ENCODE measurements at places on chromosomes 4 and X. TPM values are rescaled to one million over a fixed set of nuclear protein-coding genes. Genes with fewer than 3 reads are reported as not detected.

GAGE1 gene
- not detected for polyA plus RNA-seq

PLXNB3 gene
- polyA plus RNA-seq = 2.4 TPM

GRK4 gene
- polyA plus RNA-seq = 7.4 TPM

ADGRG4 gene
- not detected for polyA plus RNA-seq

ZAR1 gene
- polyA plus RNA-seq = not detected

TMSB15A gene
- polyA plus RNA-seq = 73.8 TPM

PAGE2 gene
- polyA plus RNA-seq = not detected

HMX1 gene
- not detected for polyA plus RNA-seq

DNA sequence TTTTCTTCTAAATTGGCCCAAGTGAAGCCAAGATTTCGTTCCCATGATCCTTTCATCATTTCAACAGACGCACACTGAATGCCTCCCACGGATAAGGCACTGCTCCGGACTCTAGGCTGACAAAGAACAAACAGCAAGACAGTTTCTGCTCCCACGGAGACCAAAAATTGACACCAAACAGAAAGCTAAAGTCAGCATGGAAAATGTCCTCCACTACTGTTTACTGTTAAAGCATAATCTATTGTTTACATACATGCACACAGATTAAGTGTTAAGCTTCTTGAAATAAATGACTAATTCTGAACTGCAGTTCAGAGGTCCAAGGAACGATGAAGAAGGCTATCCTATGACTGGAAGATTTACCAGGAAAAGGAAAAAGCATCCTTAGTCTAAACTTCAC lies 199.6 kb downstream of the AASDH start:
- DNase-seq = no peak

DNA sequence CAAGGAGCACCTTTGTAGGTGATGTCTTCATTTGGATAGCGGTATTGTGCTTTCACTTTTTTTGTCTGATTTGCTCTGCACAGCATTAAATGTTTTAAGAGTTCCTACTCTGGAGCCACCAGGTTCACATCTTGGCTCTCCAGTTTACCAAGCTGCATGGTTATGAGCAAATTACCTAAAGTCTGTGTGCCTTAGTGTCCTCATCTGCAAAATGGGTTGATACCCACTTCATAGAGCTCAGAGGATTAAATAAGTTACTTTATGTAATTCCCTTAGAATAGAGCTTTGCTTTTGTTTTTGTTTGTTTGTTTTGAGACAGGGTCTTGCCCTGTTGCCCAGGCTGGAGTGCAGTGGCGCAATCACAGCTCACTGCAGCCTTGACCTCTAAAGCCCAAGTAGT lies 58.2 kb downstream of the UBE2K start:
- DNase-seq = no peak

- no peak for DNase-seq
Observed at GRCh38 chrX:135112096-135112729, 8.1 kb downstream of the ETDB start.

- DNase-seq = no peak
Observed at GRCh38 chrX:136209016-136209738, 42.0 kb downstream of the MAP7D3 start.

DNA sequence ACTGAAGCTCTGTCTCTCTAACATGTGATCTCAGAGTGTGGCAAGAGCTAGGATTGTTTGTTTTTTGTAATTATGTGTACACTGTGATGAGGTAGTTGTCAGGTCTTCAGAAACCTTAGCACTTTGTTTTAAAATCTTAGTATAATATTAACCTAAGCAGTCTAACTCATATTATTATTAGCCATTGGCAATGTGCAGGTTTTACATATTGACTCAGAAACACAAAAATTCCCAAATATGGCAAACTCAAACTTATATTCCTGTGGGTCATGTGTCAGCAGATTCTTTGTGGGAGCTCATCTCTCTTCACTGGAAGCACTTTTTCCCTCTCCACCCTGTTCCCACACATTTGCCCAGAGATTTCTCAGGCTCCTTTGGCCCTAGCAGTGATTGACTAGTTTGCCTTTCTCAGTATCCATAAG lies 8.2 kb upstream of the PWWP3B start:
- no peak for DNase-seq

- no peak for DNase-seq
Observed at GRCh38 chr4:54152846-54153600, 53.1 kb downstream of the GSX2 start.

- DNase-seq = no peak
Observed at GRCh38 chrX:19791562-19791961, 95.8 kb downstream of the SH3KBP1 start.

- DNase-seq = no peak
Observed at GRCh38 chr4:99918656-99919055, 24.4 kb upstream of the LAMTOR3 start.

- DNase-seq = no peak
Observed at GRCh38 chr4:56971383-56971782, 6.0 kb downstream of the NOA1 start.

DNA sequence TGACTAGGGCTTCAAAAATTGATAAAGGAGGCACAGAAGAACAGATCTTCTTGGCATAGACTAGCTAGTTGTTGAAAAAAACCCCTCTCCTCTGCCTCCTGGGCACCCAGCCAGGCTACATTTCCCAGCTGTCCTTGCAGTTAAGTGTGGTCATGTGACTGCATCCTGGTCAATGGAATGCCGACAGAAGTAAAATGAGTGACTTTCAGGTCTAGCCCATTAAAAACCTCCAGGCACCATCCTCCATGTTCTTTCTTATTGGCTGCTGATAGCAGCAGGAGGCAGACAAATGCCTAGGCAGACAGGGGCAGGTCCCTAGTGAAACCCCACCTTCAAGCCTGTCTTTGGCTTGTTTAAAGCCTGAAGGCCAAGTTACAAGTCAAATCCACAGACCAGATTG lies 35.3 kb downstream of the ATXN3L start:
- DNase-seq = no peak

DNA sequence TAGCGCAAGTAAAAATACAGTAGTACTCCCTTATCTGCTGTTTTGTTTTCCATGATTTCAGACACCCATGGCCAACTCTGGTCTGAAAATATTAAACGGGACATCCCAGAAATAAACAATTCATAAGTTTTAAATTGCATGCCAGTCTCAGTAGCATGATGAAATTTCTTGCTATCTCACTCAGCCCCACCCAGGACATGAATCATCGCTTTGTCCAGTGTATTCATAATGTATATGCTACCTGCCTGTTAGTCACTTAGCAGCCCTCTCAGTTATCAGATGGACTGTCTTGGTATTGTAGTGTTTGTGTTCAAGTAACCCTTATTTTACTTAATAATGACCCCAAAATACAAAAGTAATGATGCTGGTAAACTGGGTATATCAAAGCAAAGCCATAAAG lies 158.2 kb upstream of the DDIT4L start:
- no peak for DNase-seq

GRCh38 chr4:34091451-34091850 lies 2152.9 kb downstream of the ARAP2 start:
- no peak for DNase-seq

DNA sequence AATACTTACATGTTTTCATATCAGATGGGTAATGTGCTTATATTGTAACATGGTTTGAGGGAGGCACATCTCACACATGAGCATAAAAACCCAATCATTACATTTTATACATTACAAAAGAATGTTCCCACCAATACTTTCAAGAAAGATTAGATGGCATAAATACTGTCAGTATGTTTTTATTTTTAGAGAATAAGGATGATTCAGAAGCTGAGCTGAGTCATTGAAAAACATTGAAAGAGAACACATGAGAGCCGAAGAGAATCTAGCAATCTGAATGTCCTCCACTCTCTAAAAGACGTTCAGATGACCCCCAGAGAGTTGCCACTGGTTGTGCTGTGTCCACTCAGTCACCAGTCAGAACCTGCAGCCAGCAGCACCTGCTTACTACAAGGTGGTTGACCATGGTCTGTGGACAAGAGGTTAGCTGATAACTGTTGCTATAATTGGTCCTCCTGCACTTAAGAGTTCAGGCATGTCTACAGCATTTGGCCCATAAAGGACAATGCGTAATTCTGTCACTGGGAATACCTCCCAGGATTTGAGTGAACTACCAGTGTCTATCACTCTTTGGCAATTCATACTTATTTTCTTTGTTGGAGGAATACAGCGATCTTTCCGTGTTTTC lies 382.2 kb upstream of the IGFBP7 start:
- no peak for DNase-seq

GRCh38 chr4:115279330-115279729 lies 165.9 kb upstream of the NDST4 start:
- no peak for DNase-seq

- DNase-seq = no peak
Observed at GRCh38 chr4:181520790-181521189, 722.4 kb upstream of the TENM3 start.

DNA sequence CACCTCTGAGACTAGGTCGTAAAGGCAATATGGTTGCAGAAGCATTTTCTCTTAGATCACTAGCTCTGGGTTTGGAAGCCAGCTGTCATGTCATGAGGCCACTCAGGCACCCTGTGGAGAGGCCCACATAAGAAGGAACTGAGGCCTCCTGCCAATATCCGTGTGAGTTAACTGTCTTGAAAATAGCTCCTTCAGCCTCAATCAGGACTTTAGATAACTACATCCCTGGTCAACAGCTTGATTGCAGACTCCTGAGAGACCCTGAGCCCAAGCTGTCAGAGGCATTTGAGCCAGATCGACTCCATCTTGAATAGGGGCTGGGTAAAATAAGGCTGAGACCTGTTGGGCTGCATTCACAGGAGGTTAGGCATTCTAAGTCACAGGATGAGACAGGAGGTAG lies 15.1 kb upstream of the REPS2 start:
- DNase-seq = no peak

- DNase-seq = no peak
Observed at GRCh38 chr4:53818104-53818503, 226.8 kb upstream of the LNX1 start.

DNA sequence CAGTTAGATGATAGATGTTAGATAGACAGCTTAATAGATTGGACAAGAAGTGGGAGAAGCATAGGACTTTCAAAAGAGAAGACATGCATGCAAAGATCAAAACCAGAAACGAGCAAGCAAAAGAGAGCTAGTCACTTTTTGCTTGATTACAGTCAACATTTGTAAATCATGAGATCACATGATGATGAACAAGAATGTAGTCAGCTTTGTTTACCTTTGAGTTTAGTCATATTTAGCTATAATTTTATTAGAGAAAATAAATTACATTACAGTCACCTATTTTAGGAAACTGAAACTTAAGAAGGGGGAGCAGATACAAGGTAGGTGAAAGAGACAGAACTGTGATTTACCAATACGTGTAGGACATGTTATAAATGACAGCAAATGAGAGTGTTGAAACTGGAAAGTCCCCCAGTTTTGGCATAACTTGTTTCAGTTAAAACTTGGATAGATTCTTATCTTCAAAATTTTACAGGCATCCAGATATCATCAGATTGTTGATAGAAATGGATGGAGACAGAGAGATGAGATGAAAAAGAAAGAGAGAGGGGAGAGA lies 1083.1 kb upstream of the PCDH10 start:
- DNase-seq = no peak

DNA sequence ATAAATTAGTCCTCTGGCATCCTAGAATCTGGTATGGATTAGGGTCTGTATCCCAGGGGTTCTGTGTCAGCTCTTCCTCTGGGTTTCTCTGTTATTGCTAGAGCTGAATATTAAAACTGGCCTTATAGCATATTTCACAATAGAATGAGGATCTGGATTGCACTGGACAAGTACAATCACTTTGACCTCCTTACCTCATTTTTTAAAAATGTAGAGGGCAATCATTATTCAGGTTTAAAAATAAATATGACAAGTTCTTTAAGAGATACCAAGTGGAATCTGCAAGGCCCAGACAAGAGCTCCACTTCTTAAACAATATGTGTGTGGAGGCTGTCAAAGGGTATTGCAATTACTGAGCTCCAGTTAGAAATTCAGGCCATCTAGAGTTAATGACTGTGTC lies 1.4 kb downstream of the PALLD start:
- DNase-seq = no peak

GRCh38 chr4:147994076-147994475 lies 262.2 kb downstream of the ARHGAP10 start:
- no peak for DNase-seq

GRCh38 chrX:14837155-14837554 lies 35.7 kb downstream of the FANCB start:
- DNase-seq = no peak

- DNase-seq = no peak
Observed at GRCh38 chr4:117889978-117890377, 144.3 kb upstream of the NDST3 start.

- no peak for DNase-seq
Observed at GRCh38 chrX:10235851-10236250, 79.1 kb downstream of the CLCN4 start.

DNA sequence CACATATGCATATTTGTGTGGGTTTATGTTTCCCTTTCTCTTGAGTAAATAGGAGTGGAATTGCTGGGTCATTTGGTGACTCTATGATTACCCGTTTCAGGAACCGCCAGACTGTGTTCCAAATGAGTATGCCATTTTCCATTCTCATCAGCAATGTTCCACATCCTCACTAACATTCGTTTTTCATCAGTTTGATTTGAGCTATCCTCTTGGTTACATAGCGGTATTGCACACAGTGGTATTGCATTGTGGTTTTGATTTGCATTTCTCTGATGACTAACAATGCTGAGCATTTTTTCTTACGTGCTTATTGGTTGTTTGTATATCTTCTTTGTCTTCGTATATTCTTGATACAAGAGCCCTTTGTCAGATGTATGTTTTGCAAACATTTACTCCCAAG lies 218.0 kb upstream of the AMOT start:
- no peak for DNase-seq

DNA sequence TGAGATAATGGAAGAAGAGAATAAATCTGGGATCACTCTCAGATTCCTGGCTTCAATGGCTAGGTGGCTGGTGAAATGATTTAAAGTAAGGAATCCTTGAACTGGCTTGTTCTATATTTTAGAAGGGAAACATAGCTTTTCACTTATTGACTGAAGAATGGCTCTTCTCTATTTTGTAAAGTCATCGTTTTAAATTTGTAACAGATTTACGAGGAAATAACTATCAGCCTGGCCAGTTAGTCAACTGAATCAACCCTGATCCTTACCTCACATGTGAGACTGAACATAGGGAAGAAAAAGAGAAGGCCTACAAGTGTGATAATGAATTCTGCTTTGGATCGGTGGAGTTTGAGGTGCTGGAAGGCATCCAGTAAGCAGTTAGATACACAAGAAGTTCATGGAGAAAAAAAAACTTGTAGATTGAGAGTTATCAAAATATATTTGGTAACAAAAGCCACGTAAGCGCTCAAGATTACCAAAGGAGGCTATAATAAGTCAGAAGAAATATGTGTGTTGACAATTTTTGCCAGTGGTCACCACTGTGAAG lies 12.0 kb downstream of the AREG start:
- DNase-seq = no peak

GRCh38 chr4:137039370-137039769 lies 492.9 kb downstream of the PCDH18 start:
- DNase-seq = no peak

DNA sequence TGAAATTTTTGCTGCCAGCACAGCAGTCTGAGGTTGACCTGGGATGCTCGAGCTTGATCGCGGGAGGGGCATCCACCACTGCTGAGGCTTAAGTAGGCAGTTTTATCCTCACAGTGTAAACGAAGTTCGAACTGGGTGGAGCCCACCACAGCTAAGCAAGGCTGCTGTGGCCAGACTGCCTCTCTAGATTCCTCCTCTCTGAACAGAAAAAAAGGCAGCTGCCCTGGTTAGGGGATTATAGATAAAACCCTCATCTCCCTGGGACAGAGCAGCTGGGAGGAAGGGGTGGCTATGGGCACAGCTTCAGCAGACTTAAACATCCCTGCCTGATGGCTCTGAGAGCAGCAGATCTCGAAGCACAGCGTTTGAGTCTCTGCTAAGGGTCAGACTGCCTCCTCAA lies 314.6 kb downstream of the STPG2 start:
- no peak for DNase-seq

GRCh38 chr4:92872604-92873003 lies 568.8 kb downstream of the GRID2 start:
- DNase-seq = no peak
